ENCODE measurements at places on chromosomes 6 and 20.

GRCh38 chr6:168666699-168667427, 225.9 kb downstream of the SMOC2 start:
- no peak for DNase-seq

- no peak for DNase-seq
Measured at GRCh38 chr20:3858689-3859088, 12.1 kb downstream of the MAVS start.

DNA sequence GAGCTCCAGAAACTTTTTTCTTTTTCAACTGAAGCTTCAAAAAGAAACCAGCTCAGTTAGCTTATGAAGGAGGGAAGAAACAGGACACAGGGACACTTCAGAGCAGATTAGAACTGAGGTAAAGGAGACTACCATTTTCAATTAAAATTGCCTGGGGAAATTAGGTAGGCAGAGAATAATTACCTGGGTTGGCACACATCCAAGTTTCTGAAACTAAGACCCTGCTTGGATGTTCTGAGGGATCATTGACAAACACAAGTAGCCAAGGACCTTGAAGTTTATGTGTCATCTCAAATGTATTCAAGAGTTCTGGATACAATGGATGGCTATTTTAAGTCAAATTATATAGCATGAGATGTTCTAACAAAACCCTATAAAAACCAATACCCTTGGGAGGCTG, 137.6 kb downstream of the PLCB4 start:
- DNase-seq = no peak

DNA sequence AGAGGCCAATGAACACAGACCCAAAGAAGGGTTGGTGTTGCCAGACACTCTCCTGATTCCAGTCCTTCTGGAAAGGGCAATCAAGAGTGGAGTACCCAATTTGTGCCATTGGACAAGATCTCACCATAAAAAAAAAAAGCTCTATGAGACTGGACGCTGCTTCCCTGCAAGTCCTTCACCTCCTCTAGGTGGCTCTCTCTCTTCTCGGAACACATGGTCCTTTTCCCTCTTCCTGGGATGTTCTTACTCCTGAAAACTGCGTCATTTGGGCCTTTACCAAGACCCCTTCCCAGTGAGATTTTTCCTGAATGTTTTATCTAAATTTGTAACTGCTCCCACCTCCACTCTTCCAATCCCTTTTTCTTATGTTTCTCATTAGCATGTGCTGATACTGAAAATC, 280.8 kb downstream of the FOXA2 start:
- DNase-seq = no peak

DNA sequence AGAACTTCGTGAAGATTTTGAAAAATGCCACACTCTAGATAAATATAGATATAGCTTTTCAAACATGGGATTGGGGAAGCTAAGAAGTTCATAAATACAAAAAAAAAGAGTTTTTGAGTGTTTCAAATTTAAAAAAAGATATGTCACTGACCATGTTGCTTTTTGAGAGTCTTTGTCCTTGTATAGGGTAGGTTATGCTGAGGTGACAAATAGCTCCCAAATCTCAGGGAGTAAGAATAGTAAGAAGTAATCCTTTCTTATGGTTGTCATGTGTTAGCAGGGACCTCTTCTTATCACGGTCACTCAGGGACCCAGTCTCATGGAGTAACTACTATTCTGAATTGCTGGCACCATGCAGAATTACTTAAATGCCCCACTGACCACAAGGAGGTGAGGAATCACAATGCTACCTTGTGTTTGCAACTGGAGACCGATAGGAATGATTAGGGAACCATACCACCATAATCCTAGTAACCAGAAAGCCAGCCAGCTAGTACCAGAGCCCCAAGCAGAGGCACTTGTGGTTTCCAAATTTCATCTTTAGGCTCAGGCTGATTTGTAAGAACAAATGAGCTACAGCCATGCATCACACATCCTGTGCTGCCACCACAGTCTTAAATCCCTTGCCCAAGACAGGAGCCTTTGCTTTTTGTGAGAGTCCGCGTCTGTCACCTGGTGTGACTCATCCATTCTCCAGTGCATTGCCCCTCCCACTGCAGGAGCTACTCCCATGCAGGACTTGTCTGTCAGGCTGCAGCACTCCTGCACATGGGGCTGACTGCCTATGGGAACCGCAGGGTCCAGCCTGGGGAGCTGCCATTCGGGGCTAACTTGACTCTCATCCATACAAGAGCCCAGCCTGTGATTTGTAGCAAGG, 42.4 kb upstream of the ADGRF4 start:
- no peak for DNase-seq

GRCh38 chr20:12947691-12948090, 61.1 kb upstream of the SPTLC3 start:
- DNase-seq = no peak

GRCh38 chr6:9399916-9400315, 964.6 kb upstream of the SLC35B3 start:
- DNase-seq = no peak

DNA sequence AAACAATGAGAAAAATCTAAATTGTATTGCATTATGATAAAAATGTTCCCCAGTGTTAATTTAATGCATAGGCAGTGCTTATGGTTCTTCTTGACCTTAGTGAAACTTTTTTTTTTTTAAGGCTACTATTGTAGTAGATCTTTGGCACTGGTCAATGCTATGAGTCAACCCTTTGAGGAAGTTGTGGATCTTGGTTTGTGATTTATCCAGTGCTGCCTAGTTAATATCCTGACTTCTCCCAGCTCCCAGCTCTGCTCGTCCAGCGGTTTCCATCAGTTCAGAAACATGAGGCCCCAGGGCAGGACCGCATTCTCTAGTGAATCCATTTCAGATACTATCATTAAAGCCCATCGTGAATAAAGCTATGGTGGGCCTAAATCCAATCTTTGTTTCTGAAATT, 364.5 kb upstream of the JARID2 start:
- DNase-seq = no peak

DNA sequence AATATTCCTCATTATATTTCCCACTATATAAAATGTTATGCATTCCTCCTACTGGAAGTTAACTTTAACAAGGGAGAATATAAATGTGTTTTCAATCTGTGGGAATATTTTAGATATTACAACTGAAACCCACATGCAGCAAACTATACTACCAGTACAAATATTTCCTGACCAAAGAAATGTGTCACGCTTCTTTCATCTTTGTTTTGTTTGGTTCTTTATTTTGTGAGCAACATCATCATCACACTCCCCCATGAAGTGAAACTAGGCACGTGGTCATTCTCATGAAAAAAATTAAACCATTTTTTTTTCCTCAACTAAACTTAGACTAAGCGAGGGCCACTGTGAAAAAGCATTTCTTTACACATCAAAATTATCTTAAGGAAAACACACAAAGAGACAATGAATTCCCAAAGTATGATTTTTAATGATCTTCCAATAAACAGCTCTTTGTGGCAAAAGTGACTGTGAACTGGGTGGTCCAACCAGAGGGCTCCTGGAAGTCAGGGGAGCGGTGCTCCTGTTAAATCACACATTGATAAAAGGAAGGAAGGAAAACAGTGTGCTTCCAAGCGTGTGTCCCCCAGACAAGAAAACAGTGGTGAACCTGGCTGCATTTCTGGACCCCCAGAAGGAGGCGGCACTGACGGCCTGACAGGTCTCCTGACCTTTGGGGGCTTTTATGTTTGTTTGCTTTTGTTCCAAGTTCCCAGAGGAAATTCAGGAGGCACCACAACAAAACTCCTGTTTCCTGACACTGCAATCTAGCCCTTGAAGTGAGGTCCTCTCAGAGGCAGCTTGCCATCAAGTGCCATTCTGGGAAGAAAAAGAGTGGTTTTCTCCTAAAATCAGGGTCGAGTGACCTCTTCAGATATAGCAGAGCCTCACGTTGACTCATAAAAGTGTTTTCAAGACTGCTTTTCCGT, 166.8 kb upstream of the FOXQ1 start:
- no peak for DNase-seq

DNA sequence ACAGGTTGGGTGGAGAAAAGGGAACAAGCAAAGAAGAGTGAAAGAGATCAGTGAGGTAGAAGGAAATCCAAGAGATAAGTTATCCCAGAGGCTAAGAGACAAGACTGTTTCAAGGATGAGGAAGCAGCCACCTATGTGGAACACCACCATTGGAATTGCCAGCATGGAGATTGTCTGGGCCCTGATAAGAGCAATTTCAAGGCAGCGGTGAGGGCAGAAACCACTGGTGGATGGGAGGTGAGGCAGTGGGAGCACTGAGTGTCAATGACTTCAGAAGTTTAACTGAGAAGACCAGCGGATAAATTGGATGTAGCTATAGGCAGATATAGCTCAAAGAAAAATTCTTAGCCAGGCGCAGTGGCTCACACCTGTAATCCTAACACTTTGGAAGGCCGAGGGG, 56.7 kb downstream of the SNX5 start:
- DNase-seq = no peak

DNA sequence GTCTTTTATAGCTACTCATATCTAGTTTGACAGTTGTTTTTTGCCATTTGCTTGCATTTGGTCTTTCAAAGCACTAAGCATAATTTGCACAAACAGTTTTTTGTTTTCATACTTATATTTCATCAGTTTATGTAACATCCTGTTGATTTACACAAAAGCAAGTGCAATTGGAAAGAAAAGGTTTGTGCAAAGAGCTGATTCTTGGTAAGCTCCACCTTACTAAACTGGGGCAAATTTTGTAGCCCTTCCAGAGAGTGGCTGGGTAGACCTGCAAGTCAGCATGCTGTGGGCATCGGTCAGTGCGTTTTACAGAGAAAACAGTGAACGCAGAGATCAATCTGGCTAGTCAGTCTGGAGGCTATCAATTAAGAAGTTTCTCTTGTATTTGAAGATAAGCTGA, 34.5 kb downstream of the TXLNB start:
- DNase-seq = no peak

- no peak for DNase-seq
Measured at GRCh38 chr6:158754738-158755137, 64.4 kb downstream of the EZR start.

DNA sequence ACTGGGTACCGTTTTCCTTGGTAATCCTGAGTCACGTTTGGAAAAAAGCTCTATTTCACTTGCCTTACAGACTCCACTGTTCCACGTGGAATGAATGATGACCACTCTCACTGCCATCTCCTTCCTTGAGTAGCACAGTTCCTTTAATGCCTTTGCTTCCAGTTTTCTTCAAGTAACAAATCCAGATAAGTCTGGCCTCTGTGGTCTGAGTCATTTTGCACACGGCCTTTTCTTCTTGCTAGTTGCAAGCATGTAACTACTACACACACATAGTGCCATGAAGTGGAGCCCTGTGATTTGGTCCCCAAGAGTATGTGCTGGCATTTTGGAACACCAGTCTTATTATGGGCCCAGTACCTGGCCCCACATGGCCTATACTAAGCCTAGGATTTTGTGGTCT, 182.8 kb downstream of the SASH1 start:
- DNase-seq = no peak

DNA sequence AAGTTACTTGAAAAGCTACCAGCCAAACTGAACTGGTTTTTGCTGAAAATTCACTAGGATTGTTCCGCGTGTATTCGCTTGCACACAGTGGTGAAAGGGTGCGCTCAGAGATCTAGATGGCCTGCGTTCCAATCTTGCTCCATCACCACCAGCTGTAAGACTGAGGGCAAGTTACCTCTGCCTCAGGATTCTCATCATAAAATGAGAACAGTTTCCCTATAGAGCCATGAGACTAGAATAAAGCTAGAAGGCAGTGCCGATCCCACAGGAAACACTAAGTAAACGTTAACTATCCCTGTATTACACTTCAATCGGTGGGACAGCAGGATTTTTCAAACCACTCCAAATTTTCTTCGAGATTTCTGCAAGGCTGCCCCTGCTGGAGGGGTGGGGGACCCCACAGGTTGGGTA, 838 bp downstream of the AHCY start:
- DNase-seq = no peak

DNA sequence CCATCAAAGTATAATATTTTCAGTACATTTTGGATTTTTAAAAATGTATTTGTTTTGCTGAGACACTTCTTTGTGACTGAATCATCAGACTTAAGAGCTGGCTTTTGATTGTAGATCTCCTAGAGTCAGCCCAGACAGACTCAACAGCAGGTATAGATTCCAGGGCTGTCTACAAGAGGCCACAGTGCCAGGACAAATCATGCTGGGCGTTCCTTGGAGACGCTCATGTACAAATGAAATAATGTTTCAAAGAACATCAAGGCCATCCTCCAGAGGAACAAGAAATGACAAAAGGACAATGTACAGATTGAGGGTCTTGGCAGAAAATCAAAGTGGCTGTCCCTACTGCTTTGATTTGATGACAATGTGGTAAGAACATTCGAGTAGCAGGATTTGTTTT, 369.3 kb downstream of the GRIK2 start:
- no peak for DNase-seq
